Activated T-helper 9 cell treated with anti-CD3 and anti-CD28 coated beads, Interleukin-2, amount 50 U/mL, for 16 hours (primary cell): ENCODE measurements at places on chromosomes 12 and 14.

DNA sequence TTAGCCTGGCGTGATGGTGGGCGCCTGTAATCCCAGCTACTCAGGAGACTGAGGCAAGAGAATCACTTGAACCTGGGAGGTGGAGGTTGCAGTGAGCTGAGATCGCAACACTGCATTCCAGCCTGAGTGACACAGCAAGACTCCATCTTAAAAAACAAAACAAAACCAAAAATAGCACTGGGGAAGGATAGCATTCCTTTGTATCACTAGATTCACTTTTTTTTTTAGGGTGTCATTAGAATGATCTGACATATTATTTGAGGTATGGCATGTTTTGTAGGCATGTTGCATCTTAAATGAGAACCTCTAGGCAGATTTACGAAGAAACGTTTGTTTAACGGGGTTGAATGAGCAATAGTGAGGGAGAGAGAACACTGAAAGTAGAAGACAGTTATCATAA is 16.8 kb upstream of the FAR2 start:
- no peak for DNase-seq

GRCh38 chr14:101561145-101561896 is at the start of gene DIO3:
TSS of gene DIO3 (plus strand) at chr14:101561495.
- no peak for DNase-seq

DNA sequence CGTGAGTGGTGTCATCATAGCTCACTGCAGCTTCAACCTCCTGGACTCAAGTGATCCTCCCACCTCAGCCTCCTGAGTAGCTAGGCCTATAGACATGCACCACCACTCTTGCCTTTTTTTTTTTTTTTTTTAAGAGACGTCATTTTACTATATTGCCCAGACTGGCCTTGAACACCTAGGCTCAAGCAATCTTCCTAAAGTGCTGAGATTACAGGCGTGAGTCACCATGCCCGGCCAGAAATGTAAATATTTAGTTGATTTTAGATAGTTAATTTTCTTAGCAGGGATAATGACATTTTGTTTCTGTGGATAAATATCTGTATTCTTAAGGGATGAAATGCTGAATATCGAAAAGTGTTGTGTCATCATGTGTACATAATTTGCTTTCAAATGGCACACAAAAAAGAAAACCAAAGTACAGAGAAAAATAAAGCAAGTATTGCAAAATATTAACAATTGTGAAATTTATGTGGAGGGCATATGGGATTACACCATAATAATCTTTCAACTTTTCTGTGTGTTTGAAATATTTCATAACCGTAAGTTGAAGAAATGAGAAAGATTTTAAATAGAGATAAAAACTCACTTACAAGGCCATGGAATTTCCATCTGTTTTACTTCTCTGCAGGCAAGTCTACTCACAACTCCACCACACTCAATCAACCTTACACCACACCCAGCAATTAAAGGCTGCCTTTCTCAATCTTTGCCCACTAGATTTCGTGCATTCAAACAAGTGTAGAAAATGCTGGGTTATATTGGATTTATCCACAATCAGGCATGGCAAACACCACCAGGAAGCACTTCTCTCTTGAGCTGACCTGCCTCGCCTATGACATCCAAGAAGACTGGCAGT is 93.7 kb downstream of the SPTSSA start:
- no peak for DNase-seq

DNA sequence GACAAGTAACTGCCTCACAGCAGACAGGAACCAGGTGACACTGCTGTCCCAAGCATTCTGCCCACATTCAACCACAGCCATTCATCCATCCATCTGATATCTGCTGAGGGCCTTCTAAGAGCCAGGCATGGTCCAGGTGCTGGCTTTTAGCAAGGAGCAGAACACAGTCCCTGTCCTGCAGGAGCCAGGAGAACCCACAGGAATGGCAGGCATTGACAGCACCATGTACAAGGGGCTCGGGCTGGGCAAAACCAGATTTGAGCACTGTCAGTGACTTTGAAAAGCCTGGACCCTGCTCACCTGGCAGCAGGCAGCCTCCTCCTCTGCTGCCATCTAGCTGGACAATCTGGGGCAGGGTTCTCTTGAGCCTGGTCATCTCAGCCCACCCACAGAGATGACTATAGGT is 137.0 kb downstream of the ZFP36L1 start:
- no peak for DNase-seq

- DNase-seq, result no peak
These were observed 4.7 kb upstream of the SLC2A14 start for GRCh38 chr12:7877420-7877819.
